Calu3 (cell line): ENCODE measurements at places on chromosomes 3 and 15. TPM values are rescaled to one million over a fixed set of nuclear protein-coding genes. Genes with fewer than 3 reads are reported as not detected.

ZCWPW2 gene
- total RNA-seq: 0.42 TPM in 1 of 2 replicates, not detected in the other

MB21D2 gene
- 11.9 and 12.6 TPM in 2 replicates for total RNA-seq

DTWD1 gene
- total RNA-seq: 21.4 and 23.1 TPM in 2 replicates

MYL3 gene
- total RNA-seq: not detected in 2 replicates

GRAMD1C gene
- total RNA-seq: 5.0 and 6.3 TPM in 2 replicates

SH3GL3 gene
- total RNA-seq: 0.24 and 0.61 TPM in 2 replicates

HYAL3 gene
- total RNA-seq: 4.3 and 5.5 TPM in 2 replicates

TTLL13 gene
- total RNA-seq: 0.29 and 0.71 TPM in 2 replicates

ZNF80 gene
- not detected in 2 replicates for total RNA-seq

EPHA3 gene
- 28.8 and 31.6 TPM in 2 replicates for total RNA-seq
